Stimulated activated CD4-positive, alpha-beta T cell treated with anti-CD3 and anti-CD28 coated beads, Interleukin-1b, Interleukin-23, amount 100 ng/mL, for 24 hours (primary cell): ENCODE measurements at places on chromosomes 2 and 18.
A peak's percentile ranks its signal among the peaks of the same experiment; 100 is the strongest.

DNA sequence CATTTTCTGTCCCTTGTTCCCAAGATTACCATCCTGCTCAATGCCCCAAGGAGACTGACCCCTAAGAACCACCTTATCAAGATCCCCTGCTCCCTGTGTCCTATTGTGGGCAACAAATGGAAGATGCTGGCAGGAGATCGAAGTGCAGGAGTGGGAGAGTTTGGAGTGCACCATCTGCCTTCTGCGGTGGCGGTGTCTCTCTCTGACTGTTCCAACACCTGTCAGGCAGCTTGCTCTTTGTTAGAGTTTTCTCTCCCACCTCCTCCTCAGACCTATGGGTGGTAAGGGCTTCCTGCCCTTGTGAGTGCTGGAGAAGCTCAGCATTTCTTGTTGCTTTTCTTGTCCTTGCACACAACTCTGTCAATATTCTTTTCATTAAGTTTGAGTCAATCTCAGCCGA is 64.1 kb upstream of the SPHKAP start:
- no peak for DNase-seq

- DNase-seq: no peak
Observed at GRCh38 chr2:200625282-200625681, 39.5 kb downstream of the AOX1 start.

GRCh38 chr2:32663864-32664263 is 36.0 kb downstream of the TTC27 start:
- no peak for DNase-seq

DNA sequence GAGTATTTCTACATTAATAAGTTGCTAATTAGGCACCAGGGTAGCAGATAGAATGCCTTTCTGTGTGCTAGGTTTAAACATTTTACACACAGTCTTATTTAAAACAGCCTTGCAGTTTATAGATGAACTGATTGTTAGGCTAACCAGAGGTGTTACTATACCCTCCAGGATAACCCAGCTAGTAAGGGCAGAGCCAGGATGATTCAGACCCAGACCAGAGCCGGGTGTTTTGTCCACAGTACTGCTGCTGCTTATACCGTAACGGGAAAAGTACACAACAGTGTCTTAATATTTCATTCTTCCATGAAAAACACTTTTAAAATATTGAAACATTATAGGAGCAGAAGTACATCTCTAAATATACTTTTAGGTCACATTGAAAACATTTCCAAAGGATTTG is 82.7 kb downstream of the MALT1 start:
- DNase-seq: no peak

GRCh38 chr2:56460508-56460907 is 276.7 kb downstream of the CCDC85A start:
- DNase-seq: no peak

DNA sequence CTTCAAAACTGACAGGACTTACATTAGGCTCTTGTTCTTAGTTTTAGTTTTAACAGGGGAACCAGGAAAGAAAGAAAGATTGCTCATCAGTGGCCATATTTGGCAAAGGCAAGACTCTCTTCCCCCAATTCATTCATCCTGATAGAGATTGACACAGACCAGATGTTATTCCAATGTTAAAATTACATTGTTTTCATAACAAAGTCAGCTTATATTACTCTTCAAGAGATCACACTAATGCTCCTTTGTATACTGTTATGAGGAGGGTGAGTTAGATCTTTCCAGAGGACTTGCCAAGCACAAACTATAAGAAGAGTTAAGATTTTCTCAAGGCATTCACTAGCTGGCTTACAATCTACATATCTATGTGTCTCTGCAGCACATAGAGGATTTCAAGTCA is 252.1 kb downstream of the SLC8A1 start:
- DNase-seq: no peak

GRCh38 chr2:55314985-55315384 is 46.0 kb upstream of the MTIF2 start:
- no peak for DNase-seq

DNA sequence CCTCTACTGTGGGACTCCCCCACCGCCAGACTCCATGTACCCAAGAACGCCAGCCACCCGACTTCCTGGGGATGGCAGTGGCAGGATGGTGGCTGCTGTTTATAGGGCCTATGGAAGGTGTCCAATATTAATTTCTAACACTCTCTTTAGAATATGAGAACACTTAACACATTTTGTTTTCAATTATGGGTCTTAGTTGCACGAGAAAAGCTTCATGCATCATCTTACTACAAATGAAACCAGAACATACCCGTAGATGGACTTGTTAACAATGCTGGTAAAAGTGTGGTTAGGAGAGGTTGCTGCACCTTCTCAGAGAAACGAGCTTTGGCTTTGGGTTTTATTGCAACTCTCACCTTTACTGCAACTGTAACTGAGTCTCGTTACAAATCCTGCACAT is 335.6 kb upstream of the ID2 start:
- DNase-seq: no peak

GRCh38 chr2:177606636-177607035 is 214.1 kb downstream of the AGPS start:
- DNase-seq: no peak

DNA sequence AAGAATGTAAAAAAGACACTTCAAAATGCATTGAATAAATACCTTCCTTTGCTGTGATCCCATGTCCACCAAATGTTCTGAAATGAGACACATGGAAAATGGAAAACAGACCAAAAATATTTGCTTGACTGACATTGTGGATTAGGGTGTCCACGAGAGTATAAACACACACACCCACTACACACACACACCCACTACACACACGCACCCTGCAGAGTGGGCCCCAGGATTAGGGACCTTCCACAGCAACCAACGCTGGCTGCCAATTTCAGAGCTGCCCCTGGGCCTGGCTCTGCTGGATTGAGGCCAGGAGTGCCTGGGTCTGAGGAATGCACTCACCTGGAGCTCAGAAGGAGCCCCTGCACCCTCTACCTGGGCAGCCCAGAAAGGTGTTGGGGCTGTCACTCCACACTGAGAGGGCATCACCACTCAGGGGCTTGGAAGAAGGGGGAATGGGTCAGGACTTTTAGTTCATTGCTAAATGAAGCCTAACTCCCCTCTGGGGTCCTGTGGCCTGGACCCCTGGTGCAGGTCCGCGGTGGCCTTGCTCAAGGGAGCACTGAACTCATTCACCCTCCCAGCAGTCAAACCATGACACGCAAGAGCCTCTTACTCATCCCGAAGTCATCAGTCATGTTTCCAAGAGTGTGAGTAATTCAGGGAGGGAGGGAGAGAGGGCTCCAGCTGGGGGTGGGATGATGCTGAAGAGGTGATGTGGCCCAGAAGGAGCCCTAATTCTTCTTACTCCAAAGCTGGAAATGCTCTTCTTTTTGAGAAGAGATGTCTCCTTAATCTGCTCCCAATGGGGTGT is 50.2 kb upstream of the PLB1 start:
- DNase-seq: peak; percentile 37

GRCh38 chr18:76764291-76764901 is 58.0 kb upstream of the ZNF236 start:
- DNase-seq: no peak

GRCh38 chr18:44805643-44806042 is 125.0 kb downstream of the SETBP1 start:
- no peak for DNase-seq

- no peak for DNase-seq
Observed at GRCh38 chr2:63078852-63079606, 28.4 kb downstream of the OTX1 start.

GRCh38 chr2:207240649-207241048 is 74.9 kb upstream of the KLF7 start:
- DNase-seq: no peak

DNA sequence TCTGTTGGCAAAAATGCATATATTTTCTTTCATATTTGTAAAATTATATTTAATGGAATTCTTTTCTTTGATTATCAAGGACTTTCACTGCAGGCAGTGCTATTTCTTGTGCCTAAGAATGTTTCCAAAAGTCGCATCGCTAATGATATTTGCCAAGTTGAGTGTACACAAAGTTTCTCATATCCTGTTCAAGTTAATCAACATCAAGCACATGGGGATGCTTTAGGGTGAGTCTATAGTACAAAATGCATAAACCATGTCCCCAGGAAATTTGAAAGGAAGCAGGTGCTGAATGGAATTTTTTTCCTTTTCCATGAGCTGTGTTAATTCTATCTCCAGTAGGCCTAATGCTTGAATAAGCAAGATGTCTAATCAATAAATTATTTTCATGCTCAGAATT is 129.7 kb downstream of the GALNT1 start:
- DNase-seq: no peak

DNA sequence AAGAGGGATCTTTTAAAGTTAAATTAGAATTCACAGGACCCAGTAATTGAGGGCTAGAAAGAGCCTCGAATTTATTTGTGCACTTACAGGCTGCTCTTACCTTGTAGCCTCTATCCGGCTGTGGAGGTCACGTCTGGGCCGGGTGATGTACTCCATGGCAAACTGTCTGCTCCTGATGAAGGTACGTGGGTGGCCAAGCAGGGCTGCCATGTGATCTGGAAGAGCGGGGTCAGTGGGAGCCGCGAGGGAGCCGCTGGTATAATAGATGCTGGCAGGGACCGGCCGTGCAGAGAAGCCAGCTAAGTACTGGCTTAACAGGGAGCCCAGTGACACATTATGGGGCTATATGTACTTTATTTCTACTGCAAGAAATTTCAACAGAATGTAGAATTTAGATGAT is 59.2 kb downstream of the ADI1 start:
- no peak for DNase-seq

DNA sequence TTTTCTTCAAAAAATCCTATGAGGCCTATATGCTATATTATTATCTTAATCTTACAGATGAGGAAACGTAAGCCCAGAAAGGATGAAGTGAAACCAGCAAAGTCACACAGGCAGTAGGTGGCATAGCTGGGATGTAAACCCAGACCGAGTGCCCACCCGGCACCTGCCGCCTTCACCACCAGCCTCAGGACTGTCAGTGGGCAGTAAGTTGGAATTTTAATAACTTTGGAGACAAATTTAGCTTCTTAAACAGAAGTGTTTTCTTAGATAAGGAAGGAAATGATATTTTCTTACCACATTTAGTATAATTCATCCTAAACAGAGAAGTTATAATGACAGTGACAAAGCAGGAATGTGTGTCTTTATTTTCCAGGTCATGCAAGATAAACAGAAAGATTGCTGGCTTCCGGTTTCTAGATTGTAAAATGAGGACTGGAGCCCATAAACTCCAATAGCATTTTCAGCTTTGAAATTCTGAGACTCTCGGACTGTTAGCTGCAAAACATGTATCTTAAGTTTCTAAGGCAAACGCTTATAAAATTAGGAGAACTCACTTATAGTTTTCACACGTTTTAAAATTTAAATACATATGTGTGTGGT is 59.3 kb downstream of the CD8B2 start:
- DNase-seq: no peak

DNA sequence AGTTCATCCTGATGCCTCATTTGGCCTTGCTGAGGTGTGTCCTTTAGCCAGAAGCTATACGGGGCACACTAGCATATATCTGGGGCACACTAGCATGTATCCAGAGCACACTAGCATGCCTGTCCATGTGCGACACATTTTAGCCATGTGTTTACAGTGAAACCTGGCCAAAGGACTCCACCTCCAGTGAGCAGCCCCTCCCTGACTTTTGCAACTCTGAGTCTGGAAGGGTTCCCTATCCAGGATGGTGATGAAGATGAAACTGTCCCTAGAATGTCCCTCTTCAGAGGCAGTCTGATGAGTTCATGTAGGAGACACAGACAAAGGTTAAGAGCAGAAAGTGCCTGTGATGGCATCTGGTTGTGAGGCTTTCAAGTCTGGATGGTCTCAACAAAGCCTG is 61.4 kb upstream of the LGALSL start:
- no peak for DNase-seq

DNA sequence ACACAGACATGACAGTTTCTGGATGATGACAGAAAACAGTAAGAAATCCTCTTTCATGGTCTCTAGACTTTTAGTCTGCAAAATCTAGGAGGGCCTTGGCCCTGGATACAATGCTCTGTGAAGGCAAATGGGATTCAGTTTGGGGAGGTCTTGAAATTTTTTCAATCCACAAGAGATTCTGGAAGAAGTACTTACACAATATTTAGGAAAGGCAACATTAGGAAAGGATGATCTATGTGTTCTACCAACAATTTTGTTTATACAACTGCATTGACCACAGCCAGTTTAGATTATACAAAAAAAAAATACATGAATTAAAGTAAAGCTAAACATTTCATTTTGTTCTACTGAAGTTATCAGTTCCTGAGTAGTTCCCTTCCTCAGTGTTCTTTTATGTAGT is 208.0 kb downstream of the SRBD1 start:
- DNase-seq: no peak

GRCh38 chr2:61951881-61952280 is 46.4 kb downstream of the COMMD1 start:
- no peak for DNase-seq

DNA sequence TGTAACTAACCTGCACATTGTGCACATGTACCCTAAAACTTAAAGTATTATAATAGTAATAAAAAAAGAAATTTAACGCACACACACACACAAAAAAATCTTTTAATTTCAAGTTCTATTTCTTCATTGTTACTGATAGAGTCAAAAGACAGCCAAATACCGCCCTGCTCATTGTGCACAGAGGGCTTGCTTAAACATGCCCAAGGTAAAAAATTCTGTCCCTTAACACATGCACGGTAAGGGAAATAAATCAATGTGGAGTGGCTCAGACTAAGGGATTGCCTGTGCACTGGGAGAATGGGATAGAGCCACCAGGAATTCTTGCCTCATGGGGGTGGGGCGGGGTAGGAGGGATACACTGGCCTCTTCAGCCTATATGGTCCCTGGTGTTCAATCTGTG is 468.0 kb downstream of the NUP35 start:
- no peak for DNase-seq

DNA sequence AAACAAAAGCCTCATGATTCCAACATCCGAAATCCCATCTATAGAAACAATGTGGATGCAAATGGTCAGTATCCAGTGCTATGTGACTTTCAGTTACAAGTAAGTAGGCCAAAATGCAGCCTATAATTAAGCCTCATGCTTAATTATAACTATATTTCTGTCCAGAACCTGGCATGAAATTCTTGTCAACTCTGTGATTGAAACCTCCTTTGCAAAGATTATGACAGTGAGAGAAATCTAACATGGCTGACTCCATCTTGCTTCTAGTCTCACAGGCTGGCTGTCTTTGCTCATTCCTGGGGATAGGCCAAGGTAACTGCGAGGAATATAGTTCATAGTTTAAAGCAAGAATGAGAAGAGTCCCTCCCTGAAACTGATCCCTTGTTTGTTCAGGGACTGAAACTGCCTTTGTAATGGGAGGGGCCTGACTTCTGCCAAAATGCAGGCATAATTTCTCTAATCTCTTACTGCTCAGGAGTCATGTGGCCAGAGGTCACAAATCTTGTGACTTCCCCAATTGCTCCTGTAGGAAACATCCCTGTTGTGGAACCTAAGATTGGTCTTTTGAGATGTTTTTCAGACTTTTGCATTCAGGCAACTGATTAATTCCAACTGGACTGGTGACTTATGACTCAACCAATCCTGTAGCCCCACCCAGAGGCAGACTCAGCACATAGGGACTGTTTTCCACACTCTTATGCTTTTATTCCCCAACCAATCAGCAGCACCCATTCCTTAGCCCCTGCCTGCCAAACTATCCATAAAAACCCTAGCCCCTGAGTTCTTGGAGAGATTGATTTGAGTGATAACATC is 84.5 kb upstream of the TLK1 start:
- DNase-seq: no peak
